ENCODE measurements at places on chromosomes 7 and 10.

DNA sequence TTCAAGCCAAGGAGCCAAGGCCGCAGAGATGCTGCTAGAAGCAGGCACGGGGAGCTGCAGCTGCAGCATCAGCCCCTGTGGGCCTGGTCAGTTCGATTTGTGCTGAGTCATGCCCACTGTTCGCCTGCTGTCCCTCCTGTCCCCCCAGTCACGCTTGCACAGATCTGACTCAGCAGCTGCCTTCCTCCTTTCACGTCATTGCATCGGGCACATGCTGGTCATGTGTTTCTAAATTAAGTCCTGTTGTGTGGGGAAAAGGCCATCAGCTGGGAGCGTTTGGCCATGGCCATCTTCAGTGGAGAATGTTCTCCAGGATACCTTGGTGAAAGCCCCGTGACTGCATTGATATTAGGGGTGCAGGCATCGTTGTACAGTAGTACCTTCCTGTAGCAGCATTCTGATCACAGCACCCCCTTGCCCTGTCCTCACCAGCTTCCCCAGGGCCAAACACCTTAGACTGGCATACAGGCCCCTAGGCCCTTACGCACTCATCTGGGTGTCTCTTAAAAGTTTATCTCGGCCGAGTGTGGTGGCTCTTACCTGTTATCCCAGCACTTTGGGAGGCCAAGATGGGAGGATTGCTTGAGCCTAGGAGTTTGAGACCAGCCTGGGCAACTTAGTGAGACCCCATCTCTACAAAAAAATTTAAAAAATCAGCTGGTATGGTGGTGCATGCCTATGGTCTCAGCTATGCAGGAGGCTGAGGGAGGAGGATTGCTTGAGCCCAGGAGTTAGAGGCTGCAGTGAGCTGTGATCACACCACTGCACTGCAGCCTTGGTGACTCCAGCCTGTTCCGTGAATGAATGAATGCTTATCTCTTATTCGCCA lies 23.2 kb downstream of the POR start:
- no peak for DNase-seq

DNA sequence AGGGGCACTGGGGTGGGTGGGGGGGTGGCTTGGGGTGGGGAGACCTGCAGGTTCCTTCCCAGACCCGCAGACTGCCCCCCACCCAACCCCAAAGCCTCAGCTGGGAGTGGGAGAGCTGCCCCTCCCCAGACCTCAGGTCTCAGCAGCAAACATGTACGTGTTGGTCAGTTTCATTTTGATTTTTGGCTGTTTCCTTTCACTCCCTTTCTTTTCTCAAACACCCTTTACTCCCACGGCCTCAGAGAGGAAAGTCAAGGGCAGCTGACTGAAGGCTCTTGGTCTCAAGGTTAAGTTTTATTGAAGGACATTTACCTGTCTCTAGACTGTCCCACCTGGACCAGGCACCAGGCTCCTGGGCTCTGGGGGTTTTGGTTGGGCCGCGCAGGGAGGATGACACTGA lies 34.1 kb upstream of the HSPB1 start:
- no peak for DNase-seq

- no peak for DNase-seq
Observed at GRCh38 chr10:4359003-4359402, 467.0 kb upstream of the AKR1E2 start.

DNA sequence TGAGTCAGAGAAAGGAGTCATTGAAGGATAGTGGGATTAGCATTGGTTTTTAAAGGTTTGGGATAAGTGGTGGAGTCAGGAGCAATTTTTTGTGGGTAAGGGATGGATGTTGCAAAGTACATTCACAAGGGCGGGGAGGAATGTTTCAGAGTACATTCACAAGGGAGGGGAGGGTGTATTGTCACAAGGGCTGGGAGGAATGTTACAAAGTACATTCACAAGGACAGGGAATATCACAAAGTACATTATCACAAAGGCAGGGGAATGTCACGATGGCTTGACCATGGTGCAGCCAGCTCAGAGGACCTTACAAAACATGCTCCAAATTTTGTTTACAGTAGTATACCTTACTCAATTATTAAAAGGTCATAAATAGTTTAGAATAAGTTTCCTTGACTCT lies 30.3 kb downstream of the C1GALT1 start:
- DNase-seq = no peak

DNA sequence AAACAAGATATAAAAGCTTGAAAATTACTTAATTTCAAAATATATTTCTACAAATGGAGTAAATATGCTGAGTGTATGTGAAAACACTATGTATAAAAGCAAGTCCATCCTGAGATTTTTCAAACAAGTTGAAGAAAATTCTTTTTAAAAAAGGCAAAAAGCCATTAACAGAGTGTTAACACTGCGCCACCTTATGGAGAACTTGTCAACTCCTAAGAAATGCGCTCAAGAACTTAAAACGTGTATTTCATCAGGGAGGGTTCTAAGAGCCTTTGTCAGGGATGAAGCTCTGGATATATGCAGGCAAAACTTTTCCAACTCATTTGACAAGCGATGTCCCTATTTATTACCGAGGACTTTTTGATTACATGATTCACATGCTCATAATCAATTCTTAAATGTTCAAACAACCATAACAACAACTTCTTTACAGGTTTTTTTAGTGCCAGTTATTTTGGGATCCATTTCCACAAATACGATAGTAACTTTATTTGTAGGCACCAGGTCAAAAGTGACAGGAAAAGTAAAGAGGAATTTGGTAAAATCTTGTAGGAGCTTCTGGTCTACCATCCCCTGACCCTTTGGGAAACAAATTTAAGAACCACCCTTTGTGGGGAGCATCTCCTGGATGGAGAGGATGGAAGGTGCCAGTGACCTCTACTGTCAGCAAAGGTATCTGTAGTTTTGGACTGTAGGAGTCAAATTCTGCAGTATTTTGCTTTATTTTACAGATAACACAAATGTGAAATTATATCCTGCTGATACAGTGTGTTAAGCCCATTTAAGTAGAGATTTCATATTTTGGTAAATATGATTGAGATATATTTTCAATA lies 23.2 kb downstream of the CALCR start:
- peak; percentile 19 for DNase-seq

GRCh38 chr7:158252081-158252836 lies 335.4 kb downstream of the PTPRN2 start:
- no peak for DNase-seq

GRCh38 chr10:31383810-31384588 lies 65.0 kb downstream of the ZEB1 start:
- no peak for DNase-seq

DNA sequence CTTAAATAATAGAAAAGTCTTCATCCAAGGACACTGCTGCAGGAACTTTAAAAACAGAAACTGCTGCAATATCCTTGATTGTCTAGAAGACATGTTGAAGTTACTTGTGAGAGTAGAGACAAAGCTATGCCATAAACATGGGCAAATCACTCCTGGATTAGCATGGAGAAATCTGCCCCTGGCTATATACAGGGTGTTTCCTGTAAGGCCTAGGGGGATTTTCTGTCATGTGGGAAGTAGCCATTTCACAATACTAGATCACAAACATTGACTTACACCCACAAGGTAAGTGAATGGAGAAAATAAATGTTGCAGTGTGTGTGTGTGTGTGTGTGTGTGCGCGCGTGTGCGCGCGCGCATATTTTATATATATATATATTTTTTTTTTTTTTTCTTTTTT lies 35.2 kb upstream of the PDK4 start:
- DNase-seq = no peak

- DNase-seq = no peak
Observed at GRCh38 chr10:88986549-88987242, 3.9 kb upstream of the FAS start.

DNA sequence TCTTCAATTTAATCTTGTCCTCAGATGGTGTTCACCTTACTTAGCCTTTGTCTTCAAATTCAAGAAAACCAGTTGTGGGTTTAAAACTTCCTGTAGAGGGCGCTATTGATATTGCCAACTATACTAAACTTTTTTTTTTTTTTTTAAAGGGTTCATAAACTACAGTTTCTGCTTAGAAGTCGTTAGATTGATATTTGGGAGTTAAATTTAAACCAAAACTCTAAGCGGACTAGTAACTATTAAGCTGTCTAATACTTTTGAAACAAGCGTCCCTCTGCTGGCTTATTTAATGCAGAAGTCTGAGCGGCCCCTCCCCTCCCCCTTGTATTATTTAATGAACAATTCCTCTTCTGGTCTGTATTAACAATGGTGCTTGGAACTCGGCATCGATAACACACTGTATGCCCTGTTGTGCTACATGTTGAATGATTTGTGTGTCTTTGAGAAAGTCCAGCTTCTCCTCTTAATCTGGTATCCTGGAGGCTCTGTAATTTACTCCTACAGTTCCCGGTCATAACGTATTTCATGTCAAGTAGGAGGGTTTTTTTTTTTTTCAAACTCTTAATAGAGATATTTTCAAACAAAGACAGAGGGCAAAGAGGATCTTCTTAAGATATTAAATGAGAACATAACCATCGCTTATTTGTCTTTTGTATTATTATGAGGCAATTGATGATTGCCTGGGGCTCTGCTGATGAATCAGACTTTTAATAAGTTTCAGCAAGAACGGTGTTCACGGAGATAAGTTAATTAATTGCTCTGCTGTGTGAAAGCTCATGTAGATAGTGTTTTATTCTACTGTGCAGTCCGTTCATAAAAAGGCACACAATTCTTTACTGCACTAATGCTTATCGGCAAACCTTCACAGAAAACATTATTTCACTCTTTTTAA lies 22.6 kb upstream of the CREB5 start:
- peak; percentile 65 for DNase-seq

DNA sequence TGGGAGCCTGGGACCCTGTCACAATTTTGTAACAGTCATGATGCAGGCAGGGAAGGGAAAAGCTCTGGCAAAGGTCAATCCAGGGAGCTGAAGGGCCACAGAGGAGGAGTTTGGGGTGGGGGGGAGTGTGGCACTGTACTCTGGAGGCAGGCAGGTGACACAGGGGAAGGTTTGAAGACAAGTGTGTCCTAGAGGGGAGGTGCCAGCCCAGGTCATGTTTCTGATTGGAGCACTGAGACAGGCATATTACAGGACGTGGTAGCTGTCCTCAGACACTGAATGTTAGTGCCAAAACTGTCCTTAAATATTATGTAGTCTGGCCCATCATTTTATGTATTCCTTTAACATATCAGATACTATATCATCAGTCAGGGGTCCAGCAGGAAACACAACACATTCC lies 75.6 kb upstream of the LRRC4 start:
- no peak for DNase-seq

- no peak for DNase-seq
Observed at GRCh38 chr10:18397906-18398305, 253.5 kb downstream of the NSUN6 start.

- no peak for DNase-seq
Observed at GRCh38 chr7:88669913-88670312, 89.6 kb upstream of the ZNF804B start.

GRCh38 chr10:33117230-33117629 lies 159.2 kb upstream of the ITGB1 start:
- no peak for DNase-seq

GRCh38 chr10:70668454-70668970 lies 3.8 kb upstream of the ADAMTS14 start:
- no peak for DNase-seq

- no peak for DNase-seq
Observed at GRCh38 chr10:16792675-16793074, 24.5 kb downstream of the RSU1 start.

DNA sequence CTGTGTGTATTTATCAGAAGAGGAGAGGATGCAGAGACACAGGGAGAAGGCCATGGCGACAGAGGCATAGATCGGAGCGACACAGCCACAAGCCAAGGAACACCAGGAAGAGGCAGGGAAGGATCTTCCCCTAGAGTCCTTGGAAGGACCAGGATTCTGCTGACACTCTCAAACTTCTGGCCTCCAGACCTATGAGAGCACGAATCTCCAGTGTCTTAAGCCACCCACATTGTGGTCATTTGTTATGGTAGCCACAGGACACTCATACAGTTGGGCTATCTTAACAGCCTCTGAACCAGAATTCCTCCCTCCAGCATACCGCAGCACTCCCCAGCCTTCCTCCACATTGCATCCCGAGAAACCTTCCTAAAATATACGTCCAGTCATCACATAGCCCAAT lies 367.0 kb upstream of the MGMT start:
- DNase-seq = no peak

DNA sequence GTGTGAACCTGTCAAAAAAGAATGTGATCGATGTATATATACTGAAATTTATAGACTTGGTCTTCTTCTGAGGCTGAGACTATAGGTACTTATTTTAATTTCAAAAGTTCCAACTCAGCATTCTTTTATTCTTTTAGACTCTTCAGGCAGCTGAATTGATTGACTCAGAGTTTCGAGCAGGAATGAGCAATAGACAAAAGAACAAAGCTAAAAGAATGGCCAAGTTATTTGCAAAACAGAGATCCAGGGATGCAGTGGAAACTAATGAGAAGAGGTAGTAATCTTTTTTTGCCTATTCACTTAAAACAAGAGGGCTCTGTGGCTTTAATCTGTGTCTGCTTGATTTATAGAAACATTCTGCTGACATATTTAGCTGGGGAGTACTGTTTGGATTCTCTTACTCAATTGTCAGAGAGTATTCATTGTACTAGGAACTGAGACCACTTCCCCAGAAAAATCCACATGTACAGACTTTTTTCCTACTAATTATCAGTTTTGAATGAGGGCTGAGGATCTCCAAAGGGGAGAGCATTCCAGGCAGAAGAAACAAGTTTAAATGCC lies 30.1 kb downstream of the BTAF1 start:
- no peak for DNase-seq

DNA sequence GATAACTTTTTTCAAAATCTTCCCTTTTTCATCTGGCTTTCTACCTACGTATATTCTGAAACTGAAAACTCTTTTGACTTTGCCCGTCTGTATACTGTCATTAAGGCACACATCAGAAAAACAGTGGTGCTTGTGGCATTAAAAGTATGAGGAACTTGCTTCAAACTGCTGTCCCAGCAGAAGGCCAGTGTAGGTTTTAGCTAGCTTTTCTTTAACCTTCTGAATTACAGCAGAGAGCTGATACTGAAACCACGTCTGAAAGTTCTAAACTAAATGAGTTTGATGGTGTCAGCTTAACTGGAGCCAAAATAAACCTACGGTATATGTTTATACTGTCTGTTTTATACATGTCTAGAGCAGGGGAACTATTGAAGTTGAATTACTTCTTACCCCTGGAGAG lies 283.4 kb downstream of the TFEC start:
- DNase-seq = no peak

- no peak for DNase-seq
Observed at GRCh38 chr7:49324707-49325106, 400.4 kb downstream of the CDC14C start.

DNA sequence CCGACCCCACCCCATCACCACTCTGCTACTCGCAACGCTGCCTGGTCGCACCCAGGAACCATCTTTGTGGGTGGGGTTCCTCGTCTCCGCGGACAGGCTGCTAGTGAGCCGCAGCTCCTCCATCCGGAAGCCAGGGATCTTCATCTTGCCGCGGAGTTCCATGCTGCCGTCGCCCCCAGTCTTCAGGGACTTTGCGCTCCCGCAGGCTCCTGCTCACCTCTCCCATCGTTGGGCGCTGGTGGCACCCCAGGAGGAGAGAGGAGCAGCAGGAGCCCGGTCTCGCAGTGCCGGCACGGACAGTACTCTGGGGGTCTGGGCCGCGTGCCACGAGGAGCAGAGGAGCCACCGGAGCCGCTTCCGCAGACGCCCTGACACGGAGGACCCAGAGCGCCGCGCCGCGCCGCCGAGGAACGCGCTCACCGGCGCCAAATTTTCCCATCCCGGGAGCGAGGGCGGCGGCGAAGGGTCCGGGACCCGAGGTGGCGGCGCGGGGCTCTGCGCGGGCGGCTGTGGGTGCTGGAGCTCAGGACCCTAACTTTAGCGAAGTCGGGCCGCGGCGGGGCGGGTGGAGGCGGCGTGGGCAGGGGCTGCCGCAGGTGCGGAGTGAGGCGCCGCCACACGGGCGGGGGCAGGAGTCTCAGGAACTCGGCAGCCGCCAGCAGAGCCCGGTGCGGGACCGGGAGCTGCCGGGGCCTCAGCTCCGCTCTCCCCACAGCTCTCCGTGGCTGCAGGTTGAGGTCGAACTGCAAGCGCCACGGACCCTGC lies 750.1 kb upstream of the SORCS1 start:
- DNase-seq = peak; percentile 19
